Activated gamma-delta T cell treated with Interleukin-2 at 50 U/mL for 16 hours (primary cell): ENCODE measurements at places on chromosomes 12 and 14.
A peak's percentile ranks its signal among the peaks of the same experiment; 100 is the strongest.

GRCh38 chr12:95993907-95994306, 2.2 kb downstream of the HAL start:
- no peak for DNase-seq

DNA sequence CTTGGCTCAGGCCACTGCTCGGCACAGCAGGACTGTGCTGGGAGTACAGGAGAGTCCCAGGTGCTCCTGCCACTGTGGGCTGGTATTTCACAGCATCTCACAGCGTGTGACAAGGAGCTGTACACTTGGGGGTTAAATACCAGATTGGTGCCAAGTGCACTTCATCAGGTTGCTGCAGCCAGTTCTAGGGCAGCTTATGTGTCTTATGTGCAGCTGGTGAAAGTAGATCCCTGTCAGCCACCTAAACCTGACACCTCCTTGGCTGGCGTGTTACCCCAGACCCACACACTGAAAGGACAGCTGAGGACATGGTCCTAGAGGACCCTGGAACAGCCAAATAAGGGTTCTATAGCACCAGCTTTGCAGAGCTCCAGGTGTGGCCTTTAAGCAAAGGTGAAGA, 18.9 kb downstream of the PLEKHH1 start:
- no peak for DNase-seq

GRCh38 chr12:90343966-90344365, 611.0 kb downstream of the CCER1 start:
- DNase-seq, result no peak

DNA sequence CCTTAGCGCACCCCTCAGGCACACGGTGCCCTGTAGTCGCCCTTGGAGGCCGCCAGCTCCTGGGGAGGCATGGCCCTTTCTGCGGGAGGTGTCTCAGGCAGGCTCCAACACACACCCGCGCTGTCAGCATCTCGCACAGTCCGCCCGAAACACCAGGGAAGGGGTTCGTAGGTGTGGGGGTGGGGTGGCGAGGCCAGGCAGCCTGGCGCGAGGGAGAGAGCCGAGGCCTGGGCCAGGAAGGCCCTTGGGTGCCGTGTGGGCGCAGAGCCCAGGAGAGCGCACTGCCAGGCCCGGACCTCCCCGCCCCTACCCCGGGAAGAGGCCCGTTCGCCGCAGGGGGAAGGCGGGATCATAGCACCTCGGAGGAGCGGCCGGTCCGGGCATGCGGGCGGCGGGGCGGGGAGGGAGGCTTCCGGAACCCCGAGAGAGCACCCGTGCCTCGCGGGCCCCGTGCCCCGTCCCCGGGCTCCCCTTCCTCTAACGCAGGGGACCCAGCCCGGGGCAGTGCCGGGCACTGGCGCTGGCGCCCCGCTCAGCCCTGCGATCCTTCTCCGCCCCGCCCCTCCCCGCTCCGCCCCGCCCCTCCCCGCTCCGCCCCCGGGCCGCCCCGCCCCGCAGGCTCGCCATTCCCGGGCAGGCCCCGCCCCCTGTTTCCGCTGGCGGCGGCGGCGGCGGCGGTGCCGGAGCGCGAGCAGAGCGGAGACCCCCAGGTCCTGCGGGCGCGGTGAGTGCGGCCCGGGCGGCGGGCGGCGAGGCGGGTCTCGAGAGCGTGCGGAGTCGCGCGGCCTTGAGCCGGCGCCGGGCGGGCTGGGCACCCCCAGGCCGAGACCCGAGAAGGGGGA, at the start of gene TSPAN9:
Gene TSPAN9, plus strand, starts transcription at position 650 of the 842 bp plus-strand sequence. CDS start 123,815 bp downstream, outside the sequence.
- peak; percentile 62 for DNase-seq

- DNase-seq, result no peak
Observed at GRCh38 chr12:50187084-50187900, 20.1 kb upstream of the CERS5 start.

- no peak for DNase-seq
Observed at GRCh38 chr14:51188566-51189185, 51.4 kb upstream of the TMX1 start.

- DNase-seq, result no peak
Observed at GRCh38 chr14:72755766-72756165, 138.1 kb downstream of the DPF3 start.

DNA sequence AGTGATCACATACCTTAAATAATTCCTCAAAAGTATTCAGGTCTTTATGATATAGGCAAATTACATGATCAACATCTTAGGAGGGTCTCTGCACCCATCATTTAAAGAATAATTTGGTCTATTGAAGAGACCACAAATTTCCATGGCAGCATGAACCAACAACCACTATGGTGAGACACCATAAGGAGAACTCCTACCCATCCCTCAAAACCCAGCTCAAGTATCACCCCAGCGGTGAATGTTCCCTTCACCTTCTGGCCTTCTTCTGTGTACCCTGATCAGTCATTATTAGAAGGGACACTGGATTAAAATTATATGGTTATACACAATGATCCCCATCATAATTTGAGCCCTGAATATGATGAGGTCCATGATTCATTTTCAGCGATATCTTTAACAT, 81.5 kb downstream of the DICER1 start:
- no peak for DNase-seq

DNA sequence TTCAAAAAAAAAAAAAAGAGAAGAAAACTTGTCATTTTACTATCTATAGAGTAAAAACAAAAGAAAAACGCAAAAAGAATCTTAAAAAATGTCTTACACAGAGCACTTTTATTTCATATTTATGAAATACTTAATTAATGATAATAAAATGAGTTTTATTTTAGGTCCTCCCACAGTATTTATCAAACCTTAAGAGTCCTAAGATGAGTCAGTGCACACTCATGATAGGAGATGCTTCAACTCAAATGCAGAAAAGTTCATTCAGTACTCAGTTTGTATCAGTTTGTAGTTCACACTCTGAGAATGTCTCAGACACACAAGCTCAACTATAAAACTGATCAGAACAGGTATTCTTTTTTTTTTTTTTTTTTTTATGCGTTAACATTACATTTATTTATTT, 41.7 kb downstream of the TRIM9 start:
- no peak for DNase-seq

DNA sequence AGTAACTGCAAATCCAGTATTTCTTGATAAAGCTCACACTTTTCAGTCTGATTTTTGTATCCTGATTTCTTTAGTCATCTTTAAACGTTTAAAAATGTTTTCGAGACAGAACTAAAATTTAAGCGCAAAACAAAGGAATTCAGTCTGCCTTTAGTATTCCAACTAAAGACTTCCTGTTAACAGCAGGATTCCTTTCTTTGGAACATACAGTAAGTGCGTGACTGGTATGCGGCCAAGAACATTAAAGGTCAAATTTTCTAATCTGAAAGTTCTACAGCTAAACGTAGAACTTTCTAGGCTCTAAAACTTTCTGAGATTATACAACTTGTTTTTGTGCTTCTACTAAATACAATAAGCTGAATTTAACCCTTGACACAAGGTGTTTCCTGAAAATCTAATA, 9.9 kb downstream of the SAV1 start:
- DNase-seq, result no peak

GRCh38 chr14:69955855-69956845, 76.9 kb downstream of the SMOC1 start:
- DNase-seq, result no peak

DNA sequence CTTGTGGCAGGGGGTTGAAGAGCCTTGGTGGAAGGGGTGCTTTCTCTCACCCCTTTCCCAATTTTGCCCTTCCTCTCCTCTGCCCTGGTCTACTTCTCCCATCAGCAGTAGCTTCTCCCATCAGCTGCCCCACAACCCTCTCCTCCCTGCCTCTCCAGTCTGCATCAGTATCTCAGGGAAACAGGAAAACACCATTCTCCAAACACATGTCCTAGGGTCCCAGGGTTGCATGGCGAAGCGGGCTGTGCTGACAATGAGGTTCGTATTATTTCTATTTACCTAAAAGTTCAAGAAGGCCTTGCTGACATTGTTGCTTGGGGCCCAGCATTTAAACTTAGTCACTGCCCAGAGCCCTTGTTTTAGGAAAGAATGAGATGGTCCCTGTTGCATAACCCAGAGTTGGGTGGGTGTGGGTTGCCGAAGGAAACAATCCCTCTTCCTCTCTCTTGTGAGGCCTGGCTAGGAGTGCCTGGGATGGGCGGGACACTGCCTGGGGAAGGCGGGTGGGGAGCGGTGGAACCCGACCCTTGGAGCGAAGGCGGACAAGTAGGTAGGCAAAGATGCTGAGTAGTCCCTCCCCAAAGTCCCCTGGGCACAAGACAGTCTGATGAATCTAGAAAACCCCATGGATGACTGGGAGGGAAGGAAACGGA, 1.3 kb upstream of the IGFBP6 start:
- no peak for DNase-seq

DNA sequence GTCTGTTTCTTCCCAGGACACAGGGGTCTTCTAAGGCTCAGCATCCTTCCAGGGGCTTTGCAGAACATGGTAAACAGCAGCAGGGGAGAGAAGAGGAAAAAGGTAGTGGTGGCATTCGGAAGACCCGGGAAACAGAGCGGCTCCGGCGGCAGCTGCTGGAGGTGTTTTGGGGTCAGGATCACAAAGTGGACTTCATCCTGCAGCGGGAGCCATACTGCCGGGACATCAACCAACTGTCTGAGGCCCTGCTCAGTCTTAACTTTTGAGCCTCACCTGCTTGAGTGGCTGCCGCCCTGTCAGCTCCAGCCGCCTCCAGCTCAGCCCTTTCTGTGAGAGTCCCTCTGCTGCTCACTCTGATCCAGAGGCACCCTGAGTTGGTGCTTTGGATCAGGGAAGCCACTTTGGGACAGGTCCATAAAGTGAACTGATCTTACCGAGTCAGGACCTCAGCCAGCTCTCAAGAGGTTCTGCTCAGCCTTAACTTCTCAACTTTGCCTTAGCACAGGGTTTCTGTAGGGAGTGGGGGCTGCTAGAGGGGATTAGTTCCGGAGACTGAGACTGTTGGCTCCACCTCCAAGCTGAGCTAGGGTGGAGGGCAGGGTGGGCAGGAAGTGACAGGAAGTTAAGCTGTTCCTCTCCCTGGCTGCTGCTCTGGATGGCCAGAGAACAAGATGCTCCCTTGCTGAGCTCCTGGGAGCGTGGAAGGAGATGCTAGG, 5.4 kb downstream of the SDR39U1 start:
- DNase-seq, result no peak

GRCh38 chr12:103830730-103831320, 10.2 kb downstream of the NT5DC3 start:
- no peak for DNase-seq

DNA sequence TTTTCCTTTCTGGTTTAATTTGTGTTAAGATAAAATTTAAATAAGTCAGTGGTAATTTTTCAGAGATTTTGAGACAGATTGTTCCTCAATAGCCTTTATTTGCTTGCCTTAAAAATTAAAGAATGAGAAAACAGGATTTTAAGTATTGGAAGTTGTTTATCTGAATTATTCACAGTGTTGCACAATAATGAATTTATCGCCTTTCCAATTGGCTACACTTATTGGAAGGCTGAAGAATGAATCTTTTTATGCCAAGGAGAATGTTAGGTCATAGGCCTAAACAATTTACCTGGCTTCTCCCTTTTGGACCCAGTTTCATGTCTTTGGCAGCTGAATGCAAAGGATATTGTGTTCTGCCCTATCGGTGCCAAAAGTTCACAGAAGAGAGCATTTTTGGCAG, 250.2 kb downstream of the NPAS3 start:
- no peak for DNase-seq
